ENCODE measurements at places on chromosomes 6 and 20.

DNA sequence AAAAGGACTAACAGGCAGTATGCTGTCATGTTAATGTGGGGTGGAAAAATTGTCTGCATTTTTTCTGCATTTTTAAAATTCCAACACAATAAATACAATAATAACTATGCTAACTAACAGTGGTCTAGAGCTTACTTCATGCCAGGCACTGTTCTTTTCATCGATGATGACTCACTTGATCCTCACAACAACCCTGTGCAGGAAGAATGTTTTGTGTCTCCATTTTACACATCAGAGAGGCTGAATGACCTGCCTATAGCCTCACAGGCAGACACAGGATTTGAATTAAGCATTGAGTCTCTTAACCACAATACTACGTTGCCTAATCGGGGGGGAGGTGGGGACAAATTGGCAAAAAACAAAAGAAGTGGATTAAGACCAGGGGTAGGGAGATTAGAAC lies 26.9 kb upstream of the FANCE start:
- no peak for DNase-seq

- DNase-seq = no peak
These were observed 4.7 kb upstream of the DOK5 start for GRCh38 chr20:54470697-54471096.

GRCh38 chr20:2246069-2246491 lies 49.7 kb upstream of the TGM3 start:
- no peak for DNase-seq

- DNase-seq = no peak
These were observed 238.1 kb downstream of the LAMA2 start for GRCh38 chr6:129120856-129121638.

- DNase-seq = no peak
These were observed 23.0 kb upstream of the MYLIP start for GRCh38 chr6:16105854-16106253.

- no peak for DNase-seq
These were observed 4.3 kb downstream of the BMP6 start for GRCh38 chr6:7730001-7730783.

GRCh38 chr6:47376930-47377329 lies 67.2 kb upstream of the TNFRSF21 start:
- no peak for DNase-seq

DNA sequence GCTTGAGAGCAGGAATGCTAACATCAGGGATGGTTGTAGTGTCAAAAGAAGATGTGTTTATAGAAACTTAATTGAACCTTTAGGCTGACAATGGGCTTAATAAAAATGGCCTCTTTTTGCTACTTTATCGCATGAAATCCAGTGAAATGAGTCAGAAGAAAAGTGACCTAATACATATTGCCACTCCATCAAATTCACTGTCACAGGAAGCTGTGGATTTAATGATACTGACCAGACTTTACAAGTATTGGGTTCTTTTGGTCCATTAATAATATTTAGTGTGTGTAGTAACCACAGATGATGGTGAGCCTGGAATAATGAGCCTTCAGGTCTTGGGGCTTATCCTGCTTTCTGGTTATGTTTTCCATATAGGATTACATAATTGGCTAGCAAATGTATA lies 231.8 kb upstream of the GMDS start:
- no peak for DNase-seq

GRCh38 chr6:1200409-1201101 lies 111.3 kb upstream of the FOXQ1 start:
- no peak for DNase-seq

DNA sequence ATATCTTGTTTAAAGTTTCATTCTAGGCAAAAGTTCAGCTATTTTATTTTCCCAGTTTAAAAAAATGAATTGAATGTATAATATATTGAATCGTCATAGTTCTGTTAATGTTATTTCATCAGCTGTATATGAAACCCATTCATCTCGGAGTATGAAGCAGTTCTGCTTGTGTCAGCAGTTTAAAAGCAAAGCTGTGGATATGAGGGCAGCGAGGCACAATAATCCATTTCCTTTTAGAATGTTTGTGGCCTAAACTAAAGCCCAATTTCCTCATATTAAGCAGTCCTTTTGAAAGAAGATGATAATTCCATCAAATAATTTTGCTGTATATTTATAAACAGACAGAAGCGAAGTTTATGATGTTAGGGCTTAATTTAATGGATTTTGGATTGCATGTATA lies 300.1 kb downstream of the SAMD5 start:
- no peak for DNase-seq
